ENCODE measurements at places on chromosomes 4 and X.

GRCh38 chr4:140497747-140498636 is at the start of gene MGAT4D:
TSS of gene MGAT4D (minus strand) at chr4:140498293. CDS start at chr4:140498222, 71 bp downstream.
- DNase-seq: no peak

- peak; percentile 32 for DNase-seq
These were observed 4.5 kb downstream of the RP2 start for GRCh38 chrX:46841346-46841745.

DNA sequence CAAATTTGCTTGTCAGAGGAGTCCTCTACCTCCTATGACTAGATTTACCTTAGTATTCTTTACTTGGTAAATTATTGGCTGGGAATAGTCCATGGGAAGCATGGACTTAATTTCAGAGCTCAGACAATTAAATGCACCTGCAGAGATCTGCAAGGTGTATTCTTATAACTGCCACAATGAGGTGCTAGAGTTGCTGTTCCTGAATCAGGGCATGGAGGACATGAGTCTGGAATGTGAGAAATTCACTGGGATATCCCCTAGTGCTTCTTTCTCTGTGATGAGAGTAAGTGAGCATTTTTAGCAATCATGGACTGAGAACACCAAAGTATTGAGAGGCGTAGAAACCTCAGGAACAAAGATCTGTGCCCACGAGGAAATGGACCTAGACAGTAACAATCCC is 32.9 kb upstream of the GRID2 start:
- DNase-seq: peak; percentile 1

GRCh38 chr4:156950090-156950489 is 21.5 kb downstream of the PDGFC start:
- DNase-seq: no peak

DNA sequence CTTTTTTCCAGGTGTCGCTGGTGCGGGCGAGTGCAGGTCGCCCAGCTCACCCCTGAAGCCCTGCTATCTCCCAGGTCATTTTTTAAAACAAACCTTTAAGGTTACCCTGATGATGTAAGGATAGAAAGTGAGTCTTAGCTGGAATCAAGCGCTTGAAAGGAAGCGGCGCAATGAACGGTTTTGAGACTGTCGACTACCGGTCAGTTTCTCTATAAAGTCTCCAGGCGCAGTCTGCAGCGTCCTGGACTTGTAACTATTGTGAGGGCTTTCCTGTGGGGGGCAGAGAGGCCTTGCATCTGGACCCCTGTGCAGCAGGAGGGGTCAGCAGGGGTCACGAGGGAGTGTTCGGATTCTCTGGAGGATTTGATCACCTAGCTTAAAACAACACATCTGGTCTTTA is 1.6 kb downstream of the KIT start:
- DNase-seq: no peak

DNA sequence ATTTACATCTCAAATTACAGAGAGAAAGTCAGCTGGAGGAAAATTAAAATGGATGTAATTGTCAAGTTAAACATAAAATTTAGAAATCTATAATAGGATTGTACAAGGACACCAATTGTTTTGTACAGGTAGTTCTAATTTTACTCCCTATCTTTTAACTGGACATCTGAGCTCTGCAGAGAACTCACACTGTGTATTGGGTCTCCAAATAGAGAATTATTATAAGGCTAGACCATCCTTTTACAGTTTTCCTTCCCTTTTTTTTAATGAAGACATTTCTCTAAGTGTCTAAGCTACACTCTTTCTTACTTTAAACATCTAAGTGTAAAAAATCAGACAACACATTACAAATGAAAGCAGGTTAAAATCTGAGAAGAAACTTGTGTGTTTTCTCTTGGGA is 78.4 kb upstream of the GC start:
- DNase-seq: no peak

GRCh38 chr4:152696764-152697261 is 17.0 kb upstream of the TMEM154 start:
- no peak for DNase-seq

- no peak for DNase-seq
These were observed 1671.6 kb upstream of the TENM3 start for GRCh38 chr4:180571516-180572055.

DNA sequence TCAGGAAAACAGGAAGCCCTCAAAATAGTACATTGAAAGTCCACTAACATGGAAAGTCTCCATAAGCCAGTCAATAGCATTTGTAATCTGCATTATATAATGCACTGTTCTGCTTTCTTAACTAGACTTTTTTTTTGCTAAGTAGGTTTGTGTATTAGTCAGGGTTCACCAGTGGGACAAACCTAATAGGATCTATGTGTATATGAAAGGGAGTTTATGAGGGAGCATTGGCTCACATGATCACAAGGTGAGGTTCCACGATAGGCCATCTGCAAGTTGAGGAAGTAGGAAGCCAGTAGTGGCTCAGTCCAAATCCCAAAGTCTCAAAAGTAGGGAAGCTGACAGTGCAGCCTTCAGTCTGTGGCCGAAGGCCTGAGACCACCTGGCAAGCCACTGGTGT is 116.0 kb downstream of the MXRA5 start:
- no peak for DNase-seq

DNA sequence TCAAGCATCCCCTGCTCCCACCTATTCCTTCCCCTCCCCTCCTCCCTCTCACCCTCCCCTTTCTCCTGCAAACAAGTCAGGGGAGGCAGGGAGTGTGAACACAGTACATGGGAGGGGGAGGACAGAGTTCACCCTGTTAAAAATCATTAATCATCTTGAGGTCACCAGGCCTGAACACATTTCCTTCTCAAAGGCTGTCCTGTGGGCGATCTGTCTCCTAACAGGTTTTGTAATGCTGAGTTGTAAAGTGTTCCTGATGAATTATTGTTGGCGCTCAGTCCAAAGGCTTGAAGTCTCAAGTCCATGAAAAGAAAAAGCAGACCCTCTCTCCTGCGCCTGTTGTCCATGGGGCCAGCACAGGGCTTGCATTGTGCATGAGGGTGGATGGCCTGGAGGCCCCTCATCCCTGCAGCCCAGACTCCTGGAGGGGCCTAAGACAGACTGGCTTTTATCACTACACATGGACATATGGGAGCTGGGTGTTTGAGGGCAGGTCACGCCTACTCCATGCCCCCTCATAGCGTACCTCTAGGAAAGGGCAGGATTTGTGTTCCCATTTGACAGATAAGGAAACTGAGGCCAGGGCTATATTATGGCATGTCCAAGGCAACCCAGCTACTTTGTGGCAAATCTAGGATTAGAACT is 189.1 kb downstream of the RAB28 start:
- no peak for DNase-seq

GRCh38 chr4:71026086-71026485 is 32.6 kb downstream of the DCK start:
- DNase-seq: peak; percentile 88

DNA sequence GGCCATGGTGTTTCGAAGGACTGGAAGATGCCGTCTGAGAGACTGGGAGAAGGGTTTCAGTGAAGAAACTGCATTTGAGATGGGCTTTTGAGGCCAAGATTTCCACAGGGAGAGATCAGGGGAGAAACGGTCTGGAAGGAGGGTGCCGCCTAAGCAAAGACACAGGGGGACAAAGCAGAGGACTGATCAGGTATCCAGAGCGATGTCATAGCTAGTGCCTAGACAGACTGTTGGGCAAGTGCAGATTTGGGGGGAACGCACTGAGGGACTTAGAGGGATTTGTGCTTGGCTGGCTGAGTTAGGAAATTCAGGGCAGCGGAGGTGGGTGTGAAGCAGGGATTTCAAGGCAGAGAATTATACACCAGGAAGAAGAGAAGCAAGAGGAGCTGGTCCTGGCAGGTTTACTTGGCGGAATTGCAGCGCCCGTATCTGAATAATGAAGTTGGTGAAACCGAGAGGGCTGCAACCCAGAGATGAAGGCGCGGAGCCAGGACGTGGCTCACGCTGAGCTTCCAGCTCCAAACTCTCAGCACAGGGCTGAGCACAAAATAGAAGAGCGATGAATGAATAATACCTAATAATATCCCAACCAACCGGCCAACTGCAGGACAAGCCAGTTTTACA is 106.9 kb downstream of the MAML3 start:
- DNase-seq: no peak

GRCh38 chrX:1205681-1206611 is 6.5 kb downstream of the CRLF2 start:
- DNase-seq: peak; percentile 82

- peak; percentile 20 for DNase-seq
These were observed 27.4 kb downstream of the ADH5 start for GRCh38 chr4:99061048-99061700.

DNA sequence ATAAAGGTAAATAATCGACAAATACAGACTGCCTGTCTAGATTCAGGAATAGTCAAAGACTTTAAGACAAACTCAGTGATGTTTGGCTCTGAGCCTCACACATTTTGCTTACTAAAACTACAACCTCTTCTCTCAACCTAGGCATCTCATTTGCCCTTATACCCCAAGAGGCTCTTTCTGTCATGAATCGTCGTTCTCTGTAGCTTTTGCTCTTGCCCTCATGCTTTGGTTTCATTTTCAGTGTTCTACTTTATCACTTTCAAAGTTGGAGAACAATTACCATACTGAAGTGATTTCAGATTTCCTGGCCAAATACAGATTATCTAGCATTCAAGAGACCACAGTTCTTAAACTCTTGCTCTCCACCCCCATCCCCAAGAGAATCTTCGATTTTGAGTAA is 114.1 kb upstream of the RAP2C start:
- no peak for DNase-seq

GRCh38 chrX:828411-828959 is 197.9 kb downstream of the SHOX start:
- peak; percentile 61 for DNase-seq

DNA sequence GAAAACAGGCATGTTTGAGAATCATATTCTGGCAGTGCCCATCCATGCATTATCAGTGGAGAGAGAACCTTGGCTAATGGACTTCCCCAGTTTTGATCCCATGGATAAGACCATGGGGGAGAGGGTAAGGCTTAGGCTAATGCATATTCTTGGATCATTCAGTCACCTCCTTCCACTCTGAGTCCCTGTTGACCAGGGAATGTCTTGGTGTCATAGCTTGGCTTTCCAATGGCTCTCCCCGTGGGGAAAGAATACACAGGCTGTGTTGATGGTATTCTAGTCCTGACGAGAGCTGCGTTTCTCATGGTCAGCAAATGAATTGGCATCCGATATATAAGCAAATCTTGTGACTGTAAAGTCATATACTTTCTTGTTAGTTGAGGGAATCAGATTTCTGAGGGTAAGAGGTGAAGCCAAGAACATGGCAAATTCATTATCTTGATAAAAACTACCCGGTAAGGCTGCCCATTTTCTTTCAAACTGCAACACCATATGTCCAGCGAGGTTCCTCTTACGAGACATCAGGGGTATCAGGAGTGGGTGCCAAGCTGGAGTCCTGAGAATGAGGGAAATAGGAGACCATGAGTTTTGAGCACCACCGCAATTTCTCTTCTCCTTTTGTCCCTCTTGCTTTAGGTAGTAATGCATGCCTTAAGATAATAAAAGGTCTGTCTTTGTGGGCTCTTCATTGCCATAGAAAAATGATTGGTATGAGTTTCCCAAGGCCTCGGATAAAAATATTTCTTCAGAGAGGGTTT is 18.0 kb downstream of the RHOH start:
- DNase-seq: no peak

GRCh38 chrX:139892512-139892911 is 40.3 kb downstream of the ATP11C start:
- no peak for DNase-seq

- no peak for DNase-seq
These were observed 498.1 kb downstream of the PCDH10 start for GRCh38 chr4:133647206-133647605.

DNA sequence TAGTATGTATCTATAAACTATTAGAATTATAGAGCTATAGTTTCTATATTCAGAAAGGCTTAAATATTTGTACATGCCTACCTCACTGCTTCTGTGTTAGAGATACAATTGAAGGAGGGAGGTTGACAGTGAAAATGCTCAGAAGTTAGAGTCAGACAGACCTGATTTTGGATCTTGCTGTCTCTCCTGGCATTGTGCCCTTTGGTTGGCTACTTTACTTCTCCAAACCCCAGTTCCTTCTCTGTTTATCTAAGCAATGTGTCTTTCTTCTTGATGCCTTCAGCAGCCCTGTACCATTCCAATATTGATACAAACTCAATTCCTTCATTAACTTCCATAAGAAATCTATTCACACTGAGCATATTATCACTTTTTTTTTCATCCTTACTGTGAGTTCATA is 28.7 kb downstream of the CCNG2 start:
- no peak for DNase-seq

DNA sequence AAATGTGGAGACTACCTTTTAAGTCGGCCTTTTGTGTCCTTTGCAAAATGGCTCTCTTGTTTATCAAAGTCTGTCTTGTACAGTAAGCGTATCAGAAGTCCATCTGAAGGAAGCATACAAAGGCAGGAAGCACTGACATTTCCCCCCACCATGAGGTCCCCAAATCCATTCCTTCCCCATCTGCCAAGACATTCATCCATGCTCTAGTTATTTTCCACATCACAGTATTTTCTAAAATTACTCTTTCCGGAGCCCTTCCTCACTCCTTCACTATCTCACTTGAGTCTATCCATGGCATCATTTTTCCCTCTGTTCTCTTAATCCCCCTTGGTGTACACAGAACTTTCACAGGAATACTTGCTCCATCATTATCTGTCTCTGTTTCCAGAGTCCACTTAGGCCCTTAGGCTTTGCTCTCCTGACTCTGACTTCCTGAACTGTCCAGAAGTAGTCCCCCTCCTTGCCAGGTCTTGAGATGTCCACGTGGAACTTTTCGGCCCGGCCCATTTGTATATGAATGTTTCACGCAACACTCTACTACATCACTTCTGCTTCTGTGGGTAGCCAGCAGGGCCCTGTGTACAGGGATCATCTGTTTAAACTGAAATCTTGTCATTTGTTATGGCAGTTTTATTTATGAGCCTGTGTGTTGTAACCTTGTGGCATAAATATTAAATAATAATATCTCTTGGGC is 2.1 kb downstream of the SEL1L3 start:
- no peak for DNase-seq

- no peak for DNase-seq
These were observed 60.7 kb downstream of the FAM53A start for GRCh38 chr4:1623400-1623799.

GRCh38 chr4:80360900-80361299 is 25.4 kb downstream of the CFAP299 start:
- no peak for DNase-seq

GRCh38 chr4:152935143-152935542 is 980 bp upstream of the FHDC1 start:
- no peak for DNase-seq

DNA sequence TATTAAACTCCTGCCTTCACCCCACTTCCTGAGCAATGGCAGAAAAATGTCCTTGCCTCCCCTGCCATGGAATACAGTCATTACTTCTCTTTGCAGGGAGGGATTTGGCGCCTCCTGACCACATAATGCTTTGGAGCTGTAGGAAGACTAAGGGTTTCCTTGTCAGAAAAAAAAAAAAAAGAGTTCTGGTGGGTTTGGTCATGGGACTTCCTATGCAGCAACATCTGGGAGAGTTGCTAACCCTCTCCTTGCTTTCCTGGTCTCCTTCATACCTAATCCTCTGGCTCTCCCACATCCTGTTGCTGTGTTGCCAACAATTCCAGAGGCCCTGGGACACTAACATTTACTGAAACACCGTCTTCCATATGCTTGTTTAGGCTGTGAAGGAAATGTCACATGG is 75.1 kb upstream of the MBNL3 start:
- peak; percentile 50 for DNase-seq

- DNase-seq: peak; percentile 62
These were observed 58.1 kb downstream of the ADGRG2 start for GRCh38 chrX:19064175-19064574.

GRCh38 chrX:43065978-43066377 is 288.0 kb upstream of the PPP1R2C start:
- no peak for DNase-seq

- DNase-seq: peak; percentile 23
These were observed 113.1 kb downstream of the SHROOM4 start for GRCh38 chrX:50700921-50701320.

GRCh38 chr4:54099287-54099747 is 646 bp upstream of the GSX2 start:
- no peak for DNase-seq
